A549 treated with GW870086 at 1 μM for 4 hours (cell line): ENCODE measurements at places on chromosomes 2 and 18. TPM values are rescaled to one million over a fixed set of nuclear protein-coding genes. Genes with fewer than 3 reads are reported as not detected.

KCNG3 gene
- total RNA-seq = 0.48 to 1.0 TPM (median 0.71 TPM) in 5 replicates

ADAM23 gene
- 5.5 to 9.9 TPM (median 9.5 TPM) in 5 replicates for total RNA-seq

TMEM185B gene
- total RNA-seq = 43.5 to 48.5 TPM (median 47.0 TPM) in 5 replicates

INPP5D gene
- 0.35 to 0.88 TPM (median 0.50 TPM) in 5 replicates for total RNA-seq

ASB3 gene
- total RNA-seq = 9.1 to 12.5 TPM (median 11.9 TPM) in 5 replicates

LCT gene
- total RNA-seq = 0.02 to 0.07 TPM (median 0.03 TPM) in 5 replicates

SOX11 gene
- not detected in 5 replicates for total RNA-seq

SERPINB12 gene
- total RNA-seq = not detected in 5 replicates

FEV gene
- not detected in 5 replicates for total RNA-seq
